ENCODE measurements at places on chromosomes 7 and 10.

DNA sequence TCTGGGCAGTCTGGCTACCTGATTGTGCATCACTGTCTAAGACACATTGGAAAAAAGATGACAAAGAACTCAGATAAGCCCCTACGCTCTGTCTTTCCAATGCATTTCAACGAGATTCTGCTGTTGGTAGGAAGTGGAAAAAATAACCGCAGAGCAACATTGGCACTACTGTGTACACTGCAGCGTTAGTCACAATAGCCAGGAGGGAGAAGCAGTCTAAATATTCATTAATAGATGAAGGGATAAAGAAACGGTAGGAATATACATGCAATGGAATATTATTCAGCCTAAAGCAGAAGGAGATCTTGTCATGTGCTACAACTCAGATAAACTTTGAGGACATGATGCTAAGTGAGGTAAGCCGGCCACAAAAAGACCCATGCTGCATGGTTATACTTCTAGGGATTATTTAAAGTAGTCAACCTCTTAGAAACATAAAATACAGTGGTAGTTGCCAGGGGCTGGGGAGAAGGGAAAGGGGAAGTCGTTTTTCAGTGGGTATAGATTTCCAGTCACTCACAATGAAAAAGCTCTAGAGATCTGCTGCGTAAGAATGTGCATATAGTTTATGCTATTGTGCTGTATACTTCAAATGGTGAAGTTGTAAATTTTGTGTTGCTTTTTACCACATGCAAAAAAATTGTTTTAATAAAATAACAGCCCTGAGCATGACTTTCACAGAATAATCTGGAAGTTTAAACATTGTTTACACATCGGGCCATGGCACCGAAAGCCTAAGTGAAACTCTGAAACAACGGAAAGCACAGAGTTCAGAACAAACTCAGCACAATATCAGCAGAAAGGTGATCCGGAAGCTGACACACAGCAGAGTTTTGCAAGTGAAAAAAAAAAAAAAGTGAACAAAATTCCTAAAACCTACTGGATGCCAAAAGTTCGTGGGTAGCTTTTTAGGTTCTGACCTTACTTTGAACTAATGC lies 40.1 kb downstream of the ELMO1 start:
- DNase-seq: no peak

- DNase-seq: peak; percentile 89
These were observed 7.3 kb downstream of the MAFK start for GRCh38 chr7:1537535-1538412.

DNA sequence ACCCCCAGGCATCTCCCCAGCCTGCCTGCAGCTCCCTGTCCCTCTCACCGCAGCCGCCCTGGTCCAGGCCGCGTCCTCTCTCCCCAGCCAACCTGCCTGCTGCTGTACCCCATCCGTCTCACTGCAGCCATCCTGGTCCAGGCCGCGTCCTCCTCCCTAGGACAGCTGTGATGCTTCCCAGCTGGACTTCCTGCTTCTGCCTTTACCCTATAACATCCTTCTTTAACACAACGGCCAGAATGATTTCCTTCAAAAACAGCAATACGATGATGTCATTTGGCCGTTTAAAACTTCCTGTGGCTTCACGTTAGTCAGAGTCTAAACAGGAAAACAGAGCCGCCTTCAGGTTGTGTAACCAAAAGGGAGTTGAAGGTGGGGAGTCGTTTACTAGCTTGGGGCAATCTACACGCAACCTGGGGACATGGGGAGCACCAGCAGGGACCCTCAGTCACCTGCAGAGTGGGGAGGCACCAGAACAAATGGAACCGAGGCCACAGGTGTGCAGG lies 32.2 kb upstream of the ZFAND2A start:
- peak; percentile 50 for DNase-seq

- no peak for DNase-seq
These were observed 315.3 kb downstream of the BMPER start for GRCh38 chr7:34220506-34221185.

DNA sequence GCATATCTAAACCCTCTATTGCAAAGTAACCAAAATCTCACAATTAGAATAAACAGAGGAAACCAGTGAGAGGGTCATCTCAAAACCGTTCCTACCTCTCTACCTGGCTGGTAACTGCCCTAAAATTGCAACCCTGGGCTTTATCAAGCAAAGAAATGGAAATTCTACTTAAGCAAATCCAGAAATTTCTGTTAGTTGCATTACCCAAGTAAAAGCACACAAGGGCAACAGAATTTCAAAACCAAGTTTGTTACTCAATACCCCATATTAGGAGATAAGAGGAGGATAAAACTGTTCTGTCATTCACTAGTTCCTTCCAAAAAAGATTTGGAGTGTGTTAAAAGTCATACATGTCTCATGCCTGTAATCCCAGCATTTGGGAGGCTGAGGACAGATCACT lies 195.3 kb downstream of the FAM107B start:
- no peak for DNase-seq

DNA sequence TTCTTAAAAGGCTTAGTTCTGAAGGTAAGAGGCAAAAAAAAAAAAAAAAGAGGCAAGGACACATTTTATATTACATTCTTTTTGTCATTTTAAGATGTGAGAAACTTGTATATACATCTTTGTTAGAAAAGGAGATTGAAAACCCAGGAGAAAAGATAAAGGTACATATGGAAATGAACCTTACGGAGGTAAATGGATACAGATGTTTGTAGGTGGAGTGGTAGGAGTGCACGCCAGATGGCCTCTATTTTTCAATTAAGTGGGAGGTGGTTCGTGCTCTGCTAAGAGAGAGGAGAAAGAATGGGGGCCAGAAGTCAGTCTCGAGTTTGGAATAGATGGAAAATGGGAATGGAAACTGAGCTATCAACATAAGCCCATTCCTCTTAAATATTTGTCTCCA lies 622.5 kb upstream of the GHITM start:
- DNase-seq: no peak
